ENCODE measurements at places on chromosomes 6 and 20.

GRCh38 chr6:25286891-25287290 is 7.7 kb downstream of the CARMIL1 start:
- DNase-seq, result no peak

- no peak for DNase-seq
Measured at GRCh38 chr20:1269850-1270249, 3.8 kb downstream of the SNPH start.

GRCh38 chr20:4244700-4245485 is 229.5 kb upstream of the RNF24 start:
- no peak for DNase-seq

GRCh38 chr20:21074605-21075336 is 31.4 kb downstream of the LINC00237 start:
- no peak for DNase-seq

GRCh38 chr6:167119670-167120582 is 3.0 kb upstream of the CCR6 start:
- no peak for DNase-seq

DNA sequence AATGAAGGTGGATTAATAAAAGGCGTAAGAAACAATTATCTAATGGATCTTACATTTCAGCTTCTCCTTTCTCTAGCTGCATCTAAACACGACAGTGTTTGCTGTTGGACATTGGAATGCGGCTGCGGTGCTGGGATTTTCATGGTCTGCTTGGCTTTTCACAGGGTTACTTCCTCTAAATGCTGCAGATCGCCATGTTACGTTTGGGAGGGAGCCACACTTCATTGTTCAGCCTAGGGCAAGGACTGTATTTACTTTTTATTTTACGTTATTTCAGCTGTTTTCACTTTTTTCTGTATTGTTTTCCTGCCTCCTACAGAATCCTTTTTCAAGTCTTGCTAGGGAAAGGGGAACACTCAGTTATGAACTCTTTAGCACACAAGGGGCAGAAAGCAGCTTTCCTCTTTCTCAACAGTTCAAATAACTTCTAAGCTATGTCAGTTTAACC is 97.9 kb upstream of the MTHFD1L start:
- DNase-seq, result no peak

- no peak for DNase-seq
Measured at GRCh38 chr6:147179809-147180208, 24.4 kb upstream of the STXBP5 start.

DNA sequence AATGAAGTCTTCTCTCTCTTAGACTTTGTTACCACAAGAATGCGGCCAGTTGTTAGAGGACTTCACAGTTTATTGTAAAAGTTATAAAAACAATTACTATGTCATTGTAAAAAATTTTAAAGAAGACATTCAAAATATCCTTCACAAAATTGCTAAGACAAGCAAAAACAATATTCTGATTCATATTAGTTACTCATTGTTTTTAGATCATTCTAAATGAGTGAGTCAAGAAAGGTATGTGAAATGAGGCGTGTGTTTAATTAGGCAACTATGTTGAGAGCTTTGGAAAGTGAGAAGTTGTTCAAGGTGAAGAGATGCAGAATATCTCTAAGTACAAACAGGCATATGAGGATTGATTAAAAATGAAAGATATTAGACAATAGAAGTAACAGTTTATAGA is 875.3 kb downstream of the EYS start:
- no peak for DNase-seq

DNA sequence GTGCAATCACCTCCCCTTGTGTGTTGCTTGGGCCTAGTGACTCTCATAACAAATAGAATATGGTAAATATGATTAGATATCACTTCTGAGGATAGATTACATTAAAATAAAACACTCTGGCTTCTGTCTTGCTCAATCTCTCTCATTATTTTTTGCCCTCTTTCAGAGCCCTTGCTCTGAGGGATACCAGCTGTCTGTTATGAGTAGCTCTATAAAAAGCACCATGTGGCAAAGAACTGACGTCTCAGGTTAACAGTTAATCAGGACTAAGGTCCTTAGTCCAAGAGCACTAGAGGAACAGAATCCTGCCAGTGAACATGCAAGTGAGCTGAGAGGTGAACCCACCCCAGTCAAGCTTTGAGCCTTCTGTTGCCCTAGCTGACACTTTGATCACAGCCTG is 402.2 kb upstream of the HTR1E start:
- no peak for DNase-seq

- DNase-seq, result no peak
Measured at GRCh38 chr6:151131324-151132007, 108.3 kb upstream of the AKAP12 start.

Data from mucosa of descending colon (tissue), 3 donors.